ENCODE measurements at places on chromosomes 1 and 21.

GRCh38 chr21:45430521-45431501 is 25.8 kb downstream of the COL18A1 start:
- peak; percentile 43 for DNase-seq

DNA sequence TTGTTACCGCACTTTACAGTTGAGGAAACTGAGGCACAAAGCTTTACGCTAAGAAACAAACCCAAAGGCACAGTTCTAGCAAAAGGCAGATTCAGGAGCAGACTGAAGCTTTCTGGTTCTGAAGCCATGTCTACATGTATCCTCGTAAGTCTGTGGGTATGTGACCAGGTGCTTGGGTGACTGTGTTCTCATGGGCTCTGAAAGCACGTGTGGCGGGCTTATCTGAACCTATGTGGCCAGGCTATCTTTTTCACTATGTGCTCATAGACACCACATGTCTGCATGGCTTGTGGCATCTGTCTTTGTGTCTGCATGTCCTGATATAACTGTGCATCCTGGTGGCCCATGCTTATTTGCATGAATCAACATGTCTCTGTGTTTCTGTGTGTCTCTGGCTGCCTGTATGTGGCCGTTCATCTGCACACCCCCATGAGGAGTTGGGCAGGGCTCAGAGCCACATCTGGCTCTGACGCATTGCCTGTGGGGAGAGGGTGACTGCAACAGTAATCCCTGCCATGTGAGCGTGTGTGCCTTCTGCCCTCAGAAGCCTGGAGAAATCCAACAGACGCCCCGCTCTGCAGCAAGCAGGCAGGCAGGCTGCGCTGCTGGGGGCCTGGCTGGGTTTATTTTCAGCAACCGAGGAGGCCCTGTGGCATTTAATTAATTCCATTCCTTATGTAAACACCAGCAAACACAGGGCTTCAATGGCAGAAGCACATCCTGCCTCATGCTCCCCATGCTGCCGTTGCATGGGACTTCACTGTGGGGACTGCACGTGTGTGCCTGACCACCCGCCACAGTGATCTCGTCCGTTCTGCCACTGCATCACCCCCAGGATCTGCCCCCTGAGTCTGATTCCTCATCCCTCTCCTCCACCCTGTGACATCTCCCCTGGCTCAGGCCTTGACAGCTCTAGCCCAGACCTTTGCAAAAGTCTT is 115.4 kb downstream of the TRABD2B start:
- no peak for DNase-seq

DNA sequence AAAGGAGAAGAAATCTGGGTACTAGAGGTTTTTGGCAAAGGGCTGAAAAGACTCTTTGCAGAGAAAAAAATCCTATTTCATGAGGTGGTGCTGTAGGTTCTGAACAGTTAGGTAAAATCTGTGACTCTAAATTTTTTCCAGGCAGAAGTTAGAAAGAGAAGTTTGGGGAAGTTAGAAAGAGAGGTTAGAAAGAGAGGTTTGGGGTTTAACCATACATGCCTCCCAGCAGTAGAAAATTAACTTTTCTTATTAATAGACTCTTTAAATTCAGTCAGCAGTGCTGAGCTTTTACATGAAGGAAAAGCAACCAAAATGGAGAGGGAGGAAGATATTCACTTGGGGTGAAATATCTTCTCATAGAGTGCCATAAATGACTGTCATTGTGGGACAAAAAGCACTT is 12.2 kb downstream of the AMY1C start:
- no peak for DNase-seq

DNA sequence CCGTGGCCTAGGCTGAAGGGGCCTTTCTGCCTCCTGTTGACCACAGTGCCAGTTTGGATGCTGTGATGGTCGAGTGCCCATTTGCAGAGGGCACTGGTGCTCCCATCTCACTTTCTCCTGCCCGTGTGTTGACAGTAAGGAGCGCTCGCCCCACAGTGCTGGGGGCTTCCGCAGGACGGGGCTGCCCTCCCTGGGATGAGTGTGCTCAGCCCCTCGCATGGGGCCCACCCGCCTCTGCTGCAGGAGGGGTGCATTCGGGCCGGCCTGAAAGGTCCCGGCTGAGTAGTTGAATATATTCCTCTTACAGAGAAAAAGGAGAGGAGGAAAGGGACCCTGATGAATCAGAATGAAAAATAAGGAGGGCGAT is 37.3 kb downstream of the NTPCR start:
- DNase-seq, result no peak

DNA sequence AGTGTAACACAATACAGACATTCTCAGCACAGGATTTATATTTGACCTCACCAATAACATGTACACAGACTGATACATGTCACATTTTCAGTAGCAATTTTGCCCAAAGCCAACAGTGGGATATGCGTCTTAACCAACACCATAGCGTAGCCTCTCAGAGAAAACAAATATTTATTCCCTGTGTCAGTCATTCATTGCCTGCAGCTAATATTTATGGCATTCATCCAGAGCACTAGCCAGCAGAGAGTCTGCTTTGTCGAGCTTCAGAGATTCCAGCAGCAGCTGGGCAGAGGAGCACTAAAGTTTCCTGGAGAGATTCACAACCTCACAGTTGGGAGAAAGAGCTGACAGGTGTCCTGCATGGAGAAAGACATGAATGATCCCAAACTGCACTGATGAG is 400.7 kb upstream of the DAB1 start:
- DNase-seq, result no peak

DNA sequence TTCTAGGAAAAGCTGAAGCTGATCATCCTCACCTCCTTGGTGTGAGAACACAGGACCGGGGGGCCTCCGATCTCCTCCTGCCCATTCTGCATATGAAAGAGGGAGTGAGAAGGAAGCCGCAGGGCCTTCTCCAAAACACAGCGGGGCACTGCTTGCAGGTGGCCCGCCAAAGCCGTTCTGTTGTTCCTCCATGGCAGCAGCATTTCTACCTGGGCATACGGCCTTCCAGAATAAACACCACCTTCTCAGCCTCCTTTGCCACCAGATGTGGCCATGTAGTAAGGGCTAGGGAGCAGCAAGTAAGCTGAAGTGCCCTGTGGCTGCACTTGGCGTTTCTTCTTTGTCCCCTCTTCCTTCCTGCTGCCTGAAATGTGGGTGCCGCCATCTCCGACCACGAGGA is 214.9 kb downstream of the TOMM20 start:
- DNase-seq, result no peak

GRCh38 chr1:100791586-100791985 is 72.0 kb downstream of the VCAM1 start:
- DNase-seq, result no peak

GRCh38 chr1:116346943-116347673 is 25.9 kb upstream of the ATP1A1 start:
- no peak for DNase-seq

GRCh38 chr1:96290801-96291200 is 430.8 kb upstream of the PTBP2 start:
- DNase-seq, result no peak

- DNase-seq, result no peak
Measured at GRCh38 chr1:197313713-197314112, 45.7 kb downstream of the CRB1 start.

DNA sequence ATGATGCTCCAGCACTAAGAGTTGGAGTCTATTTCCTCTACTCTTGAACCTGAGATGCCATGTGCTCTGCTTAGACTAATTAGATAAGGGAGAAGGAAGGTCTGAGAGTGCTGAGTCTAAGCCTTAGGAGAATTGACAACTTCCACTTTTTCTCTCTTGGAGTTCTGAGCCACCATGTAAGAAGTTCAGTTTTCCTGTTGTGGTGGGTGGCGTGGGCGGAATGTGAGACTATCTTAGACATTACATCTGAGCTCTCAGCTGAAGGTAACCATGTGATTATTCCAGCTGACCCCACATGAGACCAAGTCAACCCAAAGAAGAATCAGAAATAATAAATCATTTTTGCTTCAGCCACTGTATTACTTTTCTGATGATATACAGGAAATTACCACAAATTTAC is 404.5 kb upstream of the LRRC7 start:
- no peak for DNase-seq

GRCh38 chr1:192066202-192066601 is 92.1 kb upstream of the RGS18 start:
- DNase-seq, result peak; percentile 9

GRCh38 chr1:245310571-245311531 is 156.1 kb downstream of the KIF26B start:
- no peak for DNase-seq

- no peak for DNase-seq
Measured at GRCh38 chr1:83827741-83828140, 171.2 kb downstream of the TTLL7 start.

DNA sequence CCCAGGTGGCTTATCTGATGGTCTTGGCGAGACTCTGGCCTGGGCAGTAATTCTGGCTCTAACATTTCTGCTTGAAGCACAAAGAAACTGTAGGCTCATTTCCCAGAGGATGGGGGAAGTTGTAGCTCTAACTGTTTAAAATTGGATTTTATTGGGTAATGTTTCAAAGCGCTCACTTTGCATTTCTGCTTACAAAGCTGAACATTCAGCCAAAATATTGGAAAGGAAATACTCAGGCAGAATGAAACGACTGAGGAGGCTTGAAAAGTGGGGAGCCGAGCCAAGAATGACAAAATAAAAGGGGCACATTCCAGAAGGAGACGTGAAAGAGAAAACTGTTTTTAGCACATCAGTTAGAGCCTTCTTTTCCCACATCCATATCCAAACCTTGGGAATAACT is 202.6 kb downstream of the GRIK1 start:
- no peak for DNase-seq

DNA sequence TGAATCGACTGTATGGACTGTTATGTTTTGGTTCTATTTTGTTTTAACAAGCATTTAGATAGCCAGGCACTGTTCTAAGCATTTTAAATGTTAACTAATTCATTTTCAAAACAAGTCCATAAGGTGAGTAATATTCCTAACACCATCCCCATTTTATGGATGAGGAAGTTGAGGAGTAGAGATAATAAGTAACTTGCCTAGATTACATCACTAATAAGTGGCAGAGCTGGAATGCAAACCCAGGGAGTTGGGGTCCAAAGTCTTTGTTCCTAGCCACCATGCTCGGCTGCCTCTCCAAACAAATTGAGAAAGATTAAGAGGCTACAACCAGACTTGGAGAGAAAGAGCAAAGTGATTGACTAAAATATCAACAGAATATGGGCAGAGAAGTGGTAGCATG is 12.6 kb upstream of the LEPR start:
- DNase-seq, result no peak

DNA sequence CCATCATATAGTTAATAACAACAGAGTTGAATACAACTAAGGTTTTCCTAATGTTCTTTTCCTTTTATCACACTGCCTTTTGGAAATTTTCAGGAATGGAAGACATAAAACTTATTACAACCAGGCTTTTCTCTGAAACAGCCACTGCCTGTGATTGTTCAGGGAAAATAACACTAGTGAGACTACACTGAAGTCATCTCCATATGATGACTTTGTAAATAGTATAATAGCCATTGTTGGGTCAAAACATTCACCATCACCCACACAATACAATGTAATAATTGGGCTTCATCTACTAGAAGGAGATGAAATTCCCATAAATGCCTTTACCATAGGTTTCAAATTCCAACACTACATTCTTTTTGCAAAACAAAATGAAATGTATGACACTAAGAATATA is 5.0 kb downstream of the TESK2 start:
- DNase-seq, result no peak

DNA sequence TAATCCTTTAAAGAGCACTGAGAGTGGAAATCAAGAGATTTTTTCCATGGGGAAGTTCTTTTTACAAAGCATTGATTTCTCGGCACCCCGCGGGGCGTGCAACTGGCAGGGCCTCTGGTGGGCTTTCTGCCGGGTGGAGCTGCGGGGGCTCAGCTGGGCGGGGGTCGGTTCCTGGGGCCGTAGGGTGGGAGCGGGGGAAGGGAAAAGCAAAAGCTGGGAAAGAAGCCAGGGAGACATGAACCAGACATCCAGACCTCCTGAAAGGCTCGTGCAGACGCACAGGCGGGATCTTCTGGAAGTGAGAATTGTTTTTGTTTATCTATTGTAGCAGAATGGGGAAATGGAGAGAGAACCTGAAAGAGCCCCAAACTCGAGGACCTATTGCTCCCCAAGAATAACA is 235.2 kb downstream of the FAM72C start:
- no peak for DNase-seq

DNA sequence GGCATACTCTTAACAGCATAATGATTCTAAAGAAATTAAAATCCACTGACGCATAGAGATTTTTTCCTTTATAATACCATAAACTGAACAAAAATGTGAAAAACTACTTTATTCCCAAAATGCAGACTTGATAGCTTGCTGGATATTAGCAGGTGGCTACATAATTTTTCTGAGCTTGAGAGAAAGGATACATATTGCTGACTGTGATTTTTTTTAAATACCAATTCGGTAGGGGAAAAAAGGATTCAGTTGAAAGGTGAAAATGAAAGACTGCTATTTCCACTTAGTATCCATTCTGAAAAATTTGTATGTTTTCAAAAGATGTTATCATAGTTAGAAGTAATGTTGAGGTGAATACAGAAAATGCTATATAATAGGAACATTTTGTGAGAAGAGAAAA is 90.0 kb upstream of the MAP1LC3C start:
- no peak for DNase-seq

- no peak for DNase-seq
Measured at GRCh38 chr1:206782448-206782847, 10.2 kb upstream of the IL10 start.

GRCh38 chr1:209095627-209096595 is 487.6 kb upstream of the CAMK1G start:
- DNase-seq, result no peak

GRCh38 chr1:243713470-243714186 is 136.4 kb downstream of the AKT3 start:
- DNase-seq, result no peak

DNA sequence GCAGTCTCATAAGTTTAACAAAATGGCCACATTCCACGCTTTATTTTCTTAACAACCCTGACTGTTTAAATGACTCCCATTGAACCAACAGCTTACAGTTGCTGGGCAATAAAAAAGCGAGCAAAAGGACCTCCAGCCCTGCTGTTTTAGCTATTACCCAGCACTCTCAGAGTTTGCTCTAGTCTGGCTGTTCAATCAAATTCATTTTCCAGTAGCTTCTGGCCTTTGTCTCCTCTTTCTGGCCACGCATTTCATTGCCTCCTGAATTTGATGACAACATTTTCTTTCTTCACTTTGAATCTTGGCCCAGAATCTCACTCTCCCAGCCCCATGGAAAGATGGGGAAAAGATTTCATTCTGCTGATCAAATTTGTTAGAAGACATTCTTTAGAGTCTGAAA is 44.1 kb upstream of the DOCK7 start:
- DNase-seq, result no peak

DNA sequence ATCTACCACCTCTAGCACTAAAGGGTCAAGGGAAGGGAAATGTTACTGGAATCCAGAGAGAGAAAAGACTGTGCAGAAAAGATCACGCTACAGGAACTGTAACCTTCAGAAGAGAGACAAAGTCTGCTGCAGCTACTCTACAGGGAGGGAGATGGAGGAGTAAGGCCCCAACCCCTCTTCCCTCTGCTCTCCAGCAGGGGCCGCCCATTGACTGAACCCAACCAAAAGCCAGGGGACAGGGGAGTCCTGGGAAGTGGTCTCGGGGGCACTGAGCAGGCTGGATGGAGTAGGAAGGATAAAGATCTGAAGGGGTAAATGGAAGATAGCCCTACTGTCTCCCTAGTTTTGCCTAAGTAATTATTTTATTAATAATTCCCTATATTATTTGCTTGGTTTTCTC is 72.8 kb upstream of the NR5A2 start:
- no peak for DNase-seq
